Cerebellar nuclear complex (tissue), 1 donor: ENCODE measurements at places on chromosomes 2 and 18.
A peak's percentile ranks its signal among the peaks of the same experiment; 100 is the strongest.

GRCh38 chr2:8021921-8022320 lies 659.9 kb upstream of the ID2 start:
- DNase-seq, result no peak

DNA sequence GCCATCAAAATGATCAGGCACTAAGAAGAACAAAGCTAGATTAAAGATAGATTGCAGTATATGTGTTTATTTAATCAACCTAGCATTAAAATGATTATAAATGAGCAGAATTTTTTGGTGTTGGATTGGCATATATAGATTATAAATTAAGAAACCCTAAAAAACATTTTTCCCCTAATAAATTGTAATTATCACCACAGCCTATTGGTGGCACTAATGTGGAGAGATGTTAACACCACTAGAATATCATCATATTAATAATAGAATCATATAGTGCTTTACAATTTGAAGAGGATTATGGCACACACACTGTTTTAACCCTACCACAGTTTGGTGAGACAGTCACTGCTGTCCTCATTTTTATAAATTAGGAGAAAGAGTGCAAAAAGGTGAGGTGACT lies 112.4 kb upstream of the RND3 start:
- no peak for DNase-seq

- DNase-seq, result no peak
These were observed 617 bp downstream of the SRBD1 start for GRCh38 chr2:45610281-45611019.

- DNase-seq, result no peak
These were observed 9.6 kb upstream of the DPYSL5 start for GRCh38 chr2:26838121-26838906.

DNA sequence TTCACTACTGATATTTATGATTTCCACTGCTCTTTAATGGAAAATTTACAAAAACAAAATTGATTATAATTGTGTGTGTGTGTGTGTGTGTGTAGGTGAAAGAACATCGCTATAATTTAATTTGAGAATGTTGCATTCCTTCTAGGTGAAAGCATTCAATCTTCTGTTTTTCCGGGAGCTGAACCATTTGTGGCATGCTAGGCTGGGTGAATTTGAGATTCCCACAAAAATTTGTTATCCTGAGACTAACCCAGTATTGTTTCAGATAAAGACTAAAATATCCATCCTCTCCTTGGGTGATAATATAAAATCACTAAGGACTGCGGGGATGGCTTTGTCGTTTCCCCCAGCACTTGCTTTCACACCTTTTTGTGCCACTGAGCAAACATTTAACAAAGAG lies 911.2 kb upstream of the PIK3C3 start:
- DNase-seq, result no peak

- DNase-seq, result no peak
These were observed 39.7 kb downstream of the CYB5A start for GRCh38 chr18:74252039-74252395.

GRCh38 chr2:47950340-47951301 lies 44.3 kb upstream of the FBXO11 start:
- no peak for DNase-seq

- DNase-seq, result no peak
These were observed 105.0 kb downstream of the PTH2R start for GRCh38 chr2:208511573-208511972.

- no peak for DNase-seq
These were observed 11.8 kb downstream of the ARHGAP25 start for GRCh38 chr2:68746408-68746807.

DNA sequence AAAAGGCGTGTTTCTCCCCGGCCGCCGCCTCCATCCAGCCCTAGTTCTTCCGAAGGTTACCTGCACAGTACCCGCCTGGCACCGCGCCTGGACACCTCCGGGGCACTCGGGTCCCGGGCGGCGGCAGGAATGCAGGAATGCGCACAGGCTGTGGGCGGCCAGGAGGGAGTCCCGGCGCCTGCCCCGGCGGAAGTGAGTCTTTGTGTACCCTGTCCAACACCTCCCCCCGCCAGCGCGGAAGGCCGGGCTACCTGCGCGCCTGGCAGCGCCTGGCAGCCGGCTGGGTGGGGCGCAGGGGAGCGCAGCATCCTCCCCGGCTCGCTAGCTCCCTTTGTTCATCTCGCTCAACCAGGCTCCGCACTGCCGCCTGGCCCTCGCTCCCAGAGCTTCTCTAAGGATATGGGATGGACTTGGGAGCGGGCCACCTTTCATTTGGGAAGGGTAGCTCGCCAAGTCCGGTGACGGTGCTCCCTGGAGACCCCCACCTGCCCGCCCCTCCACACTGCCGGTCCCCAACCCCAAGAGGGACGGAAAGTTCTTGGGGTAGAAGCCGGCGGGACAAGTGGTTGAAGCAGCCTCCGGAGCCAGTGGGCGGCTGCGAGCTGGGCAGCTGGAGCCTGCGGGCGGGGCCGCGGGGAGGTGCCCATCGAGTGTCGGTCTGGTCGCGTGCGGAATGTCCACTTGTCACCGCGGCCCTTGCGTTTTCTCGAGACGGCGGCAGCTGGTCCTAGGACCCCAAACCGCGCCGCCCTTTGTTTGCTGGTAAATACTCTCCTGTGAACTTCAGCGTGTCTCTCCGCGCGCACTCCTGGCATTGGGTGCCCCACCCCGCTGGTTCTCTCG lies 1.2 kb upstream of the ST6GAL2 start:
- DNase-seq, result no peak

DNA sequence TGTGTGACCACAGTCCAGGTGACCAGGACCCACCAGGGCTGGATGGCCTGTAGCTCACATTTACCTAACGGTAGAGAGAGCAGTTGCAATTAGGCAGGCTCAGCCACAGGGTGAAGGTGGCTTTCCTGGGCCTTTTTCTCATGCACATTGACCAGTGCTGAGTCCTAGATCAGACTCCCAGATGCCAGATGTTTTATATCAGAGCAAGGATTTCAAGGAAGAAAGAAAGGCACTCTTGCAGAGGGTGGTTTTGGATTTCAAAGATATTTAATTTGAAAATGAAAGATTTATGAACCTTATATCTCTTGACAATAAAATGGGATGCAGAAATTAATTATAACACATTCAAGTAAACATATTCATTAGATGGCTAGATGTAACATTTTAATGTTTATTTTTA lies 694.2 kb upstream of the GYPC start:
- no peak for DNase-seq

DNA sequence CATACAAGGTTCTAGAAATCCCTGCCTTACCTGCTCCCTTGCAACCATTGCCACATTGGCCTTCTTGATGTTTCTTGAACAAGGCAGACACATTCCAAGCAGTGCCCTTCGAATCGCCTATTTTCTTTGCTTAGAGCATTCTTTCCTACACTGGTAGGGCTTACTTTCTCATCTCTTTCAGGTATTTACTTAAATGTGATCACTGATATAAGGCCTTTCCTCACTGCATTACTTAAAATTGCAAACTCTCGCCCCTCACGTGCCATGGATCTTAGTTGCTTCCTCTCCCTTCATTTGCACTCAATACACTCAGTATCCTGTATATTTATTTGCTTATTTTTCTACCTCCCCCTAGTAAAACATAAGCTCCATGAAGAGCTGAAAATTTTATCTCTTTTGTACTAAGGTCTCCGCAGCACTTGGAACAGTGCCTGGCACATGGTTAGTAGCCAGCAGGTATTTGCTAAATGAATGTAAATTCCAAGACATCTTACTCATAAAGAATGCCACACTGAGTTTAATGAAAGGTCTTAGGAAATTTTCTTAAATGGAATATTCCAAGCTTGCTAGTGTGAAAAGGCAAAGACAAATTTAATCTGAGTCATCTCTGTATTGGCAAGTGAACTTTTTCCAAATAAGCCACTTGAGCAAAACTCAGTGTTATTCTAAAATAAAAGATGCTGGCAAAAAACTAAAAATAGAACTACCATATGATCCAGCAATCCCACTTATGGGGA lies 42.4 kb upstream of the FIGN start:
- no peak for DNase-seq

- no peak for DNase-seq
These were observed 107.7 kb downstream of the HNMT start for GRCh38 chr2:138071720-138072719.

- no peak for DNase-seq
These were observed 9.8 kb downstream of the ARID5A start for GRCh38 chr2:96546321-96546720.

- no peak for DNase-seq
These were observed 89.6 kb downstream of the ACAA2 start for GRCh38 chr18:49723648-49724180.

- DNase-seq, result no peak
These were observed 64.9 kb upstream of the PSMD14 start for GRCh38 chr2:161243312-161243711.

DNA sequence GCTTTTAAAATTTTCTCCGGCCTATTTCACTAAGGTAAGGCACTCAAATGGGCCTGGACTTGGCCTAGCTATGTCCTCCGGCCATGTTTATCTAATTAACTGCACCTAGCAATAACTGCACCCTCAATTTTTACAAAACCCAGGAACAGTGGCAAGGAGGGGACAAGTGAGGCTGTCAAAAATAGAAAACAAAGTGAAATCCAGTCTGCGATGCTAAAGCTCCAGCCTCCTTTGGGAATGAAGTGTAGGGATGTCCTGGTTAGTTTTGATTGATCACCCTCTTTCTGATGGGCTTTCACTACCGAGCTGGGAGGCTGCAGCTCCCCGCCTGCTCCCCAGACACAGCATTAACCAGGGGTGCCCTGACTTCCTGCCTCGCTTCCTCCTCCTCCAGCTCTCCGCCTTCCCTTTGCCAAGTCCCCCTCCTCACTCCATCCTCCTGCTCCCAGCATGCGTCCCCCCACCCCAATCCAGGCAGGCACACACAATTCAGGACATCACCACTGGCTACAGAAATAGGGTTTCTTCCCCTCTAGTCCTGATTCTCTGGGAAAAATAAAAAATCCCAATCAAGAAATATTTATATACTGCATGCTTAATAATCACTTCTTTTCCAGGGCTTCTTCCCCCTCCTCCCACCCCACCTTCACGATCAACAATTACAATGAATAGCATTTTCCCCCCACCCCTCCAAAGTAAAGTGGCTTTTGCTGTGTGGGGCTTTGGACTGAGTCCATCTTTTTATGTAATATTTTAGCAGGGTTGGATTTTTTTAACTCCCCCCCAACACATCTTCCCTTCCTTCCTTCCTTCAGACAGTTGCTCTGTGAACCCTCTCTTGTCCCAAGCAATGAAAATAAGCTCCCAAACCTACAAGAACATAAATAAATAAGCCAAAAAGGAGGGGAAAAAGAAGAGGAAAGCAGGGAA lies 3.3 kb upstream of the POU3F3 start:
- DNase-seq, result no peak

DNA sequence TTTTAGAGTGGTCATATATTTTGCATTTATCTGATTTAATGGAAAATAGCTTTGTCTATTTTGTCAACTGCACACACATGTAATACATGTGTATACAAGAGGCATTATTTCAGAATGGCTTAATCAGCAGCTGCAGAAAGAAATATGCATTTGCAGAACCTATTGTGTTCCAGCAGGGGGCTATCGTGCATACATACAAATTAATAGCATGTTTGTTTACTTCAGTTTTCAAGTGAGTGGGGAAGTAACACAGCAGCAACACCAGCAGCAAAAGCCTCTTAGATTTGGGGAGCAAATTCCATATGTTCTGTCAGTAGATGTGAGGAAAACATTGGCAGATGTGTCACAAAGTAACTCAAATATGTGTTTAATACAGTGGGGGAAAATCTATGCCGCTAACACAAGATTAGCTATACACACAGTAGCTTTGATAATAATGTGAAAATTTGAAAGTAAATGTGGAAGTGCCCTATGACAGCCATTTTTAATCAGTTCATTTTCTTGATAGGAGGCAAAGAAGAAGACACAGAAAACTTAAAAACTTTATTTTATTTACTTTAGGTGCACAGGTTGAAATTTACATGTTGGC lies 218.1 kb downstream of the WDR7 start:
- DNase-seq, result no peak

DNA sequence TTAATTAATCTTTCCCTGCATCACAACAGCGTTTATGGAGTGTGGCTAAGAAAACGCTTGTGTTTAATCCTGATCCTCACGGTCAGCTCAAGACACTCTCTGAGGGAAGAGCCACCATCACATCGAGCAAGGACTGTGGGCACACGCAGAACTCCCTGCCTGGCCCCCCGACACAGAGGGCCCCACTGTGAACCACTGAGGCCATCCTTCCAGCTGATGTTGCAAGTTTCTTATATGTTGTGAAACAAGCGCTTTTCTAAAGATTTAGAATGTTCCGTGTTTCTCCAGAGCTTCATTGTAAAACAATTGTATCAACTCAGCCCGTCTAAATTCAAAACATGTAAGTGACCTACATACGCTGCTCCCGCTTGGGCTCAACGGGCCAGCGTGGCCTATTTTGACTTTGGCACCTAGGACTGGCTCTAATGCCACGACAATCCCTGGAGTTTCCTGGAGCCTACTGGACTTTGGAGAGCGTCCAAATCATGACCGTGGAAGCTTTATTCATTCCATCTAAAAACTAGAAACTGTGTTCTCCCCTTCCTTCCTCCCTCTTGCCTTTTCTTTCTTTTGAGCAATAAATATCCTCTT lies 34.9 kb downstream of the SERPINE2 start:
- DNase-seq, result no peak

- no peak for DNase-seq
These were observed 83.5 kb downstream of the ROCK2 start for GRCh38 chr2:11260979-11261378.

- no peak for DNase-seq
These were observed 118.1 kb downstream of the FHOD3 start for GRCh38 chr18:36415625-36416024.

- DNase-seq, result peak; percentile 87
These were observed 57.0 kb downstream of the EFR3B start for GRCh38 chr2:25098670-25099486.

GRCh38 chr2:151438506-151438905 lies 28.8 kb downstream of the RIF1 start:
- DNase-seq, result no peak

GRCh38 chr2:66899648-66900047 lies 464.7 kb downstream of the MEIS1 start:
- no peak for DNase-seq

DNA sequence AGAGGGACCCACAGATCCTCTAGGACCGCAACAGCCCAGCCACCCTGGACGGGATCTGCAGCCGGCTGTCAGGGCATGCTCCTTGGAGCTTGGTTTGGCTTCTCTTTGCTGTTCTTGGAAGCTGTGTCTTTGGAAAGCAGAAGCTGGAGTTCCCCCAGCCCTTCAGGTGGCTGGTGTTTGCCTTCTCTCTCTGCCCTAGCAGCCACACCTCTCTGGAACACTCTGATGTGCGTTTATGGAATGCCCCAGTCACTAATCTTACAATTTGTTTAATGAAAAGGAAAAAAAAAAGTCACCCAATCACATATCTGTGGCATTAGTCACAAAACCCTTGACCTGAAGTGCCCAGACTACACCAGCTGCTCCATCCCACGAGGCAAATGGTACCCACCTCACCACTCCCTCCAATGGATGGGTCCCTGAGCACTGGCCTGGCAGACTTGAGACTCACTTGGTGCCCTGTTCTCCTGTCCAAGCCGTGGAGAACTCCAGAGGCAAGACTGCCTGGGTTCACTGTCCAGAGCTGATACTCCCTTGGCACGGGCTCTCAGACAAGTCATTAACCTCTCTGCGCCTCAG lies 70.2 kb upstream of the DAPL1 start:
- DNase-seq, result no peak

GRCh38 chr2:64770781-64771334 lies 117.1 kb upstream of the SERTAD2 start:
- DNase-seq, result no peak

- no peak for DNase-seq
These were observed 83.3 kb downstream of the LIPG start for GRCh38 chr18:49645196-49645595.
